ENCODE measurements at places on chromosomes 5 and 9. TPM values are rescaled to one million over a fixed set of nuclear protein-coding genes. Genes with fewer than 3 reads are reported as not detected.

DNA sequence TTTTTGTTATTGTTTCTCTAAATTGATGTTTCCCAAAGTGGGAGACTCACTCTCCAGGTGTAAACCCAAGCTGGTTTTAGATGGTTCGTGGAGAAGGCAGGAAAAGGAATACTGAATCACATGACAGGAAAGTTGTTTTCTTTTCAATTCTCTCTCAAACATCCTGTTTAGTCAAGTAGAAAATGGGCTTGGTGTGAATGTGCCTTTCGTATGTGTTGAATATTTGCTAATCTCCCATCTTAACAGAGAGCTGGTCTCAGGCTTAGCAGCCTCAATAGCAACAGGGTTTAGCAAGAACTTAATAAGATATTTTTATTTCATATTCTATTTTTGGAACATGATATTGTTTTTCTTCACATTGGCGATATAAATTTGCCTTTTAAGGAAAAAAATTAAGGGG lies 119.7 kb downstream of the INSYN2B start:
- no peak for DNase-seq
- H3K4me1 ChIP-seq: no peaks in the 10 kb centered on the region
- no peaks in the 10 kb centered on the region for H3K36me3 ChIP-seq
- no peak overlapping the region for H3K27ac ChIP-seq

Gene MYO10
- total RNA-seq: 6.7 TPM

Gene GZMA
- total RNA-seq: 1.9 TPM

DNA sequence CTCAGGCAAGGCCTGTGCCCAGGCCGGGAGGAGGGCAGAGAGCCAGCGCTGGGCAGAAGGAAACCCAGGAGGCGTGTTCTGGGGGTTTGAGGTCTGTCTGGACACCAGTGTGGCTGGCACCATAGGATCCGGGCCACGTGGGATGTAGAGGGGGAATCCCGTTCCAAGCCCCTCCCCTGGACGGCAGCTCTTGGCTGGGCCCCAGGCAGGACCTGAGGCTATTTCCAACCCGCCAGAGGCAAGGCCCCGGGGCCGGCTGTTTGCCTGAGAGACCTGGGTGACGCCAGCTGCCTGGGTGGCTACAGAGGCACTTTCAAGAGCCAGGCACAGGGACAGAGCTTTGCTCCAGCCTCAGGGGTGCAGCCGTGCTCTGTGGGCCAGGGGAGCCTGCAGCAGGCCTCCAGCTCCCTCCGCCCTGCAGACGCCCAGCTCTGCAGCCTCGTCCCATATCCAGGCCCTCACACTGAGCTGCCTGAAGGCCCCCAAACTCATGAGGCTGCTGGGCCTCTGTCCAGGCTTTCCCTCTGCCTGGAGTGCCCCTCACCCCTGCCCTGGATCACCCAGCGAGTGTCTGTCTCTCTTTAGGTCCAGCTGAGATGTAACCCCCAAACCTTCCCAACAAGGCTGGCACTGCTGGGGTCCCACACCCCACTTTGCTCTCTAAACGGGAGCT lies 56.6 kb upstream of the EGFL7 start:
- H3K36me3 ChIP-seq: no peaks in the 10 kb centered on the region
- H3K4me3 ChIP-seq: no peak overlapping the region
- no peaks in the 10 kb centered on the region for H3K27me3 ChIP-seq
- no peak for DNase-seq
- no peak overlapping the region for H3K27ac ChIP-seq
- no peaks in the 10 kb centered on the region for H3K4me1 ChIP-seq

- no peak overlapping the region for H3K27ac ChIP-seq
- no peak for DNase-seq
- no peaks in the 10 kb centered on the region for H3K4me1 ChIP-seq
- H3K36me3 ChIP-seq: no peaks in the 10 kb centered on the region
These were observed 113.8 kb downstream of the SV2C start for GRCh38 chr5:76196886-76197489.

DNA sequence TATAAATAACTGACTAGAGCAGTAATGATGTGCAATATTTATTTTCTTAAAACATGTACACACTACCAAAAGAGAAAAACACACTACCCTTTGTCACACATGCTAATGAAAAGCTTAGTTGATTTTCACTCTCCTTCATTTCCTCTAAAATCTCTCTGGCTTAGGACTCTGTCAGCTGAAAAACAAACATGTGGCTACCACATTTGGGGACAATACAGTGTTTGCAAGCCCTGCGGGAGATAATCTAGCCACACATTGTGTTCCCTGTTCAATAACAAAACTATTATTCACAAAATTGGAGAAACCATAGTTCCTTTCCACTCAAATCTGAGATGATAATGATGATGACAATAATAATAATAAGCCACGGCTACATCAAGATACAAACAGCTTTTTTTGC lies 3.5 kb upstream of the LOX start:
- no peak overlapping the region for H3K27ac ChIP-seq
- H3K36me3 ChIP-seq: no peaks in the 10 kb centered on the region
- no peaks in the 10 kb centered on the region for H3K27me3 ChIP-seq
- no peak for DNase-seq
- H3K4me3 ChIP-seq: no peak overlapping the region

Gene CER1
- not detected for total RNA-seq

Gene CYLC2
- total RNA-seq: not detected

GRCh38 chr5:141512911-141513626 lies 24.2 kb downstream of the PCDHGC5 start:
- DNase-seq: peak; percentile 52
- H3K4me1 ChIP-seq: no peaks in the 10 kb centered on the region
- peak overlapping the region; percentile 40 for H3K27ac ChIP-seq

Gene TICAM2
- 2.2 TPM for total RNA-seq

DNA sequence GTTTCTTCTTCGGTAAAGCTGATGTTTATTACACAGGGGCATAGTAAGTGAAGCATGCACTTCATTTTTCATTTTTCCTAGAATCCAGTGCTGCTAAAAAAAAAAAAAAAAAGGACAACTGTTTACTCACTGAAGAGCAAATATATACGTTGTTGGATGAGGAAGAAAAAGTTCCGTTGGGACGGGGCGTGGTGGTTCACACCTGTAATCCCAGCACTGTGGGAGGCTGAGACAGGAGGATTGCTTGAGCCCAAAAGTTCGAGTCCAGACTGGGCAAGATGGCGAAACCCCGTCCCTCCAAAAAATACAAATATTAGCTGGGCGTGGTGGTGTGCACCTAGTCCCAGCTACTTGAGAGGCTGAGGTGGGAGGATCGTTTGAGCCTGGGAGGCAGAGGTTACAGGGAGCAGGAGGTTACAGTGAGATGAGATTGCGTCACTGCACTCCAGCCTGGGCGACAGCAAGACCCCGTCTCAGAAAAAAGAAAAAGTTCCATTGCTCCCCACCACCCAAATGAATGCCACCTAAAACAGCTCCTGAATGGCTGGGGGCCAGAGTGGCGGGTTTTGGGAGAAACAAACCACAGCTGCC lies 60.1 kb upstream of the GNE start:
- H3K4me3 ChIP-seq: no peak overlapping the region
- no peaks in the 10 kb centered on the region for H3K4me1 ChIP-seq
- H3K27ac ChIP-seq: no peak overlapping the region
- H3K27me3 ChIP-seq: no peaks in the 10 kb centered on the region

DNA sequence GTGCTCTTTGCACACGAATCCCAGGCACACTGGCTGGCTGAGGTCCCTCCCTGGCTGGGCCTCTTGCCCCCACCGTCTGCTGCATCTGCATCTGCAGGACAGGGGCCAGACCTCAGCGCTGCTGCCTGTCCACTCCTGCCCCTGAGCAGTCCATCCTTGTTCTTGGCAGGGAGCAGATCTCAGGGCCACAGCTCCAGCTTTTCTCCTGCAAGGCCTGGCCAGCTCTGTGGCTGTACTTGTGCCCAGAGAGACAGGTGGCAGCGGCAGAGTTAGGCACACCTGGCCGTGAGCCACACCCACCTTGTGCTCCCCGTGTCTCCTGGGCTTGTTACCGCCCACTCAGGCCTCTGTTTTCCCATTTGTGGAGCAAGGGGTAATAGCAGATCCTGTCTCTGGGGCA lies 13.9 kb downstream of the NEK6 start:
- H3K36me3 ChIP-seq: no peaks in the 10 kb centered on the region
- H3K27me3 ChIP-seq: no peaks in the 10 kb centered on the region

Gene LCN15
- total RNA-seq: not detected

- DNase-seq: no peak
- H3K27me3 ChIP-seq: no peaks in the 10 kb centered on the region
- no peak overlapping the region for H3K4me3 ChIP-seq
- no peaks in the 10 kb centered on the region for H3K36me3 ChIP-seq
These were observed 22.0 kb downstream of the THBS4 start for GRCh38 chr5:80057099-80057498.

Gene KCNN2
- 17.4 TPM for total RNA-seq

DNA sequence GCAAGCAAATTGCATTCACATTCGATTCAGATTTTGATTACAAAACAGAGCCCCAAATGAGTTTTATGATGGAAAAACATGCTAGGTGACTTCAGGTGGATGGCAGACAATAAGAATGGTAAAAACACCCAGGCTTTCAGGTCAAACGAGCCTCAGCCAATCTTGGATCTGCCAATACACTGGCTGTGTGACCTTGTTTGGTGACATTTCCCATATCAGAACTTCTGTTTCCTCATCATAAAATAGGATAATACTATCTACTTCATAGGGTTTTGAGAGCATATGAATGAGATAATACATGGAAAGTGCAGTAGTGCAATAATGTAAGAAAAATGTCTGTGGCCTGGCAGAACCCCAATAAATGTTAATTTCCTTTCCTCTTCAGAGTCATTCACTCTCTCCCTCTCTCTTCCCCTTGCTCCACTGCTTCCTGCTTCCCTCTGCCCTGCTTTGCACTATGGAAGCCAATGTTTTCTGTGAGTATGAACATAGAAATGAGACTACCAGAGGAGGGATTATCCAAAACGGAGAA lies 54.7 kb downstream of the SH3RF2 start:
- DNase-seq: no peak
- H3K36me3 ChIP-seq: no peaks in the 10 kb centered on the region
- H3K27me3 ChIP-seq: no peaks in the 10 kb centered on the region

DNA sequence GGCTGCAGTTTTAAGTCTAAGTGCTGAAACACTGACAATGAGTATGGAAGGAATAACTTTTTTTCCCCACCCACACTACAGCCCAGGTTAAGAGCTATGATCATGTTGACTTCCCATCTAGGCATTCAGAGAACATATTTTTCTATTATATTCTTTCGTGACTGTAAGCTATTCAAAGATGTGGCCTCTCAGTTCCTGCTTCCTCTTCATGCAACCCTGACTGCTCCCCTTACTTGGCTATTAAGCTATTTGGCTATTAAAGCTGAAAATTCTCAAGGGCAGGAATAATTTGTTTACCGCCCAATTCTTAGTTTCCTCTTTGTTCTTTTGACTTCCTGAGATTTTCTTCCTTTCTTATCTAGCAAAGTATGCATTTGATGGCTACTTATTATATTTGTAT lies 18.6 kb upstream of the ALDH1A1 start:
- H3K27ac ChIP-seq: no peak overlapping the region
- no peak for DNase-seq
- H3K36me3 ChIP-seq: no peaks in the 10 kb centered on the region
- H3K27me3 ChIP-seq: no peaks in the 10 kb centered on the region

Gene GPR150
- total RNA-seq: not detected

- DNase-seq: no peak
- no peaks in the 10 kb centered on the region for H3K4me1 ChIP-seq
- H3K27ac ChIP-seq: no peak overlapping the region
- no peaks in the 10 kb centered on the region for H3K27me3 ChIP-seq
- H3K4me3 ChIP-seq: no peak overlapping the region
- no peaks in the 10 kb centered on the region for H3K36me3 ChIP-seq
These were observed 28.3 kb downstream of the TDRD7 start for GRCh38 chr9:97440160-97440559.

Gene STC2
- 18.8 TPM for total RNA-seq

GRCh38 chr5:153655201-153655510 lies 164.7 kb downstream of the GRIA1 start:
- H3K27ac ChIP-seq: no peak overlapping the region
- no peaks in the 10 kb centered on the region for H3K27me3 ChIP-seq
- H3K36me3 ChIP-seq: no peaks in the 10 kb centered on the region
- DNase-seq: no peak
- H3K4me3 ChIP-seq: no peak overlapping the region

- no peaks in the 10 kb centered on the region for H3K27me3 ChIP-seq
- H3K36me3 ChIP-seq: no peaks in the 10 kb centered on the region
- H3K4me1 ChIP-seq: no peaks in the 10 kb centered on the region
- H3K27ac ChIP-seq: no peak overlapping the region
These were observed 240.1 kb downstream of the NR2F1-AS1 start for GRCh38 chr5:93340881-93341280.

DNA sequence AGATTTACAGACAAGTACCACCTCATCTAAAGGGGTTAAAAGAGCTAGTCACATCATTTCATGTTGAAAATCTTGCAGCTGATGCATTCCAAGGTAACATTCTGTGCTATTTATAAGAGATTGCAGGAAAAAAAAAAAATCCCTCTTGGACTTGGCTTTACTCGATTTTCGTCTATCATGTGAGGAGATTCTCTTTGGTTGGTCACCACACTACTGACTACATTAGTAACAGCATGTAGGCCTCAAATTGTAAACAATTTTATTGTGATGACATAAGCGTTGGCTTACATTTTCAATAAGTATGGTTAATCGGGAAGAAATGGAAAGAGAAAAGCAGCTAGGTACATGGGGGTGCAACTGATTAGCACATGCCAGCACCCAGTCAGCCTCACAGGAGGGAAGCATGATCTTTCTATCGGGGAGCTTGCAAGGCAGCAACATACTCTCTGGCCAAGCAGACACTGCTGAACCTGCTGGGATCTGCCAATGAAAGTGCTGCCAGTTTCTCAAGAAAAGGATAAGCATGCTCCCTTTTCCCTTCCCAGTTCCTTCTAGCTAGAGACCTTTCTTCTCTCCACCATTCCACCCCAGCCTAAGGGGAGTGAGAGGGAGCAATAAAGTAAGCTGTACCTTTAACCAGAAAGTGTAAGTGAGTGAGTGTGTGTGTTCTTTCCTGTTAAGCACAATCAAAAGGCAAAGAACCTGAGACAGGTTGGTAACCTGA lies 7.5 kb downstream of the NREP start:
- no peak overlapping the region for H3K4me3 ChIP-seq
- no peak for DNase-seq
- H3K36me3 ChIP-seq: no peaks in the 10 kb centered on the region
- no peak overlapping the region for H3K27ac ChIP-seq

- no peak overlapping the region for H3K4me3 ChIP-seq
- H3K27me3 ChIP-seq: no peaks in the 10 kb centered on the region
- peaks cover 8% of the 10 kb centered on the region for H3K4me1 ChIP-seq
These were observed 39.2 kb downstream of the PPIC start for GRCh38 chr5:122997294-122997693.

- no peaks in the 10 kb centered on the region for H3K27me3 ChIP-seq
- no peak overlapping the region for H3K4me3 ChIP-seq
- H3K4me1 ChIP-seq: no peaks in the 10 kb centered on the region
- H3K27ac ChIP-seq: no peak overlapping the region
- H3K36me3 ChIP-seq: no peaks in the 10 kb centered on the region
These were observed 49.8 kb downstream of the PRRC1 start for GRCh38 chr5:127567026-127567768.

- no peak overlapping the region for H3K4me3 ChIP-seq
- H3K36me3 ChIP-seq: no peaks in the 10 kb centered on the region
- DNase-seq: no peak
- H3K4me1 ChIP-seq: no peaks in the 10 kb centered on the region
These were observed 246.4 kb downstream of the FAM114A2 start for GRCh38 chr5:153792305-153792704.
